ENCODE measurements at places on chromosomes 6 and 20.
A peak's percentile ranks its signal among the peaks of the same experiment; 100 is the strongest.

DNA sequence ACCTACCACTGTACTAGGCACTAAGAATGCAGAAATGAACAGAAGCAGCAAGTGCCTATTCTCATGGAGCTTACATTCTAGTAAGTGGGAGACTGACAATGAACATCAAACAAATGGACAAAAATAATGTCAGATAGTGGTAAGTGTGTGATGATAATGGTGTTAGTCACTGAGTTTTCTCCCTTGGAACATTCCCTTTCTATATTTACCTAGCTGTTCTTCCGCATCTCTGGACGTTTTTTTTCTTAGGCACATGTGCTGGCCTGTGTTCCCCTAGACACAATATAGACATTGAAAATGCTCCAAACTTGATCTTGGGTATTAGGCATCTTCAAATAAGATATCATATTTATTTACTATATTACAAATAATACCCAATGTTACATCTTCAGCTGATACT lies 218.1 kb upstream of the GJE1 start:
- DNase-seq: no peak

DNA sequence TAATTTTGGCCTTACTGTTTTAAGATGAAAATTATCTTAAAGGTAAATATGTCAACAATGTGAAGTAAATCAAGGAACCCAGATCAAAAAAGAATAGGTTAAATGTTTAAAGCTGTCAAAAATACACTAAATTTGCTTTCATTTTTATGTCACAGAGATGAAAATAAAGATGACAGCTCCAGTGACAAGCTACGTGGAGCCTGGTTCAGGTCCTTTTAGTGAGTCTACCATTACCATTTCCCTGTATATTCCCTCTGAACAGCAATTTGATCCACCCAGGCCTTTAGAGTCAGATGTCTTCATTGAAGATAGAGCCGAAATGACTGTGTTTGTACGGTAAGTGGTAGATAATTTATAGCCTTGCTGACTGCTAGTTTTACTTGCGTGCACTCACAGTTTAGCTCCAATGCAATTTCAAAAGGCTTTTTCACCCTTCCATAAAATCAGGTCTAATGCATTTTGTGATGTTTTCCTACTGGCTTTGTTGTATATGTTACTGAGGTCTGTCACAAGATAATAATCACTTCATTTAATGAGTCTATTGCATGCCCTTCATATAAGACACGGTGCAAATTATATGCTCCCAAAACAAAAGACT lies 1.9 kb downstream of the HEBP2 start:
- DNase-seq: no peak

GRCh38 chr20:49276961-49277785 lies 684 bp downstream of the ZNFX1 start:
- DNase-seq: peak; percentile 59

DNA sequence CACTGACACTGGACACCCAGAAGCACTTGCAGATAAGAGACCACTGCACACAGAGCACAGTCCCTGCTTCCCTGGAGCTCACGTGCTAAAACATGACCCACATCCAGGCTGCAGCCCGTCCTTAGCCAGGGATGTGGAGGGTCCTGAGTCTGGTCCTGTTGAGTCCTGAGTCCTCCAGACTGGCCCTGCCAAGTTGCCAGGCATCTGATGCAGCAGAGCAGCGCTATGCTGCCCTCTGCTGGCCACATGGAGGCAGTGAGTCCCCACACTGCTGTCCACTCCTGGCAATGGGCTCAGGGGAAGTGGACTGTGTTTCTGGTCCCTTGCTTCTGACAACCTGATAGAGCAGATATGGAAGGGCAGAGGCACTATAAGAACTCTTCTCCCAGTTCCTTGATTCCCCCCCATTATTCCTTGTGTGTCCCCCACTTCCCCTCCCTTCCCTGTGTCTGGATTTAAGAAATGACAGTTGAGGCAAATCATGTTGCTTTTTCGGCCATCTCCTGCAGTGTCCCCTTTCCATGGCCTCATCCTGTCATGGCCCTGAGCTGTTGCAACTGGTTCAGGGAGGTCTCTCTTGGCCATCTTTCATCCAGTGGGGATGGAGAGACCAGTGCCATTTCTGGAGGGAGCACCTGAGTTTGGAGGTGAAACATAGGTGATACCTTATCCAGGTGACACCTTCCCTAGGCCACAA lies 86.0 kb downstream of the DHX35 start:
- peak; percentile 68 for DNase-seq

- DNase-seq: no peak
Observed at GRCh38 chr6:115969207-115969929, 91.3 kb downstream of the FRK start.

DNA sequence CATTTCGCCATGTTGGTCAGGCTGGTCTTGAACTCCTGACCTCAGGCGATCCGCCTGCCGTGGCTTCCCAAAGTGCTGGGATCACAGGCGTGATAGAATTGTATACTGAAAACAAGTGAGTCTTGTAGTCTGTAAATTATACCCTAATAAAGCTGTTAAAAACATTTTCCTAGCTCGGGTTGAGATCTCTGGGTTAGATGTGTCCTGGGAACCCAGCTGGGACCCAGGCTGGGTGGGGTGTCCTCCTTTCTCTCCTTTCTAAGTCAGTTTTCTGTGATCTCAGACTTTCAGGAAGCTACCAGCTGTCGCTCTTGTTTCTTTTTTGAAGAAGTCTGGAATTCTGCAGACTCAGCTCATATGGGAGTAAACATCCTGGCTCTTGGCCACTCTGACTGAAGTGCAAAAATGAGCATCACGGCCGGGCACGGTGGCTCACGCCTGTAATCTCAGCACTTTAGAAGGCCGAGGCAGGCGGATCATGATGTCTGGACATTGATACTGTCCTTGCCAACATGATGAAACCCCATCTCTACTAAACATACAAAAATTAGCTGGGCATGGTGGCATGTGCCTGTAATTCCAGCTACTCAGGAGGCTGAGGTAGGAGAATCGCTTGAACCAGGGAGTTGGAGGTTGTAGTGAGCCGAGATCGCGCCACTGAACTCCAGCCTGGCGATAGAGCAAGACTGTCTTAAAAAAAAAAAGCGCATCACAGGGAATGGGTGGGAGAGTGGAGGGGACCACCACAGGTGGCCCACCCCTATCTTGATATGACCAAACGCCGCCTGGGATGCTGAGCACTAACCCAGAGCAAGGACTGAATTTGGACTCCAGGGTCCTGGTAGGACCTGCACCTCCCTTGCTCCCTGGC lies 9.9 kb upstream of the PCIF1 start:
- no peak for DNase-seq

DNA sequence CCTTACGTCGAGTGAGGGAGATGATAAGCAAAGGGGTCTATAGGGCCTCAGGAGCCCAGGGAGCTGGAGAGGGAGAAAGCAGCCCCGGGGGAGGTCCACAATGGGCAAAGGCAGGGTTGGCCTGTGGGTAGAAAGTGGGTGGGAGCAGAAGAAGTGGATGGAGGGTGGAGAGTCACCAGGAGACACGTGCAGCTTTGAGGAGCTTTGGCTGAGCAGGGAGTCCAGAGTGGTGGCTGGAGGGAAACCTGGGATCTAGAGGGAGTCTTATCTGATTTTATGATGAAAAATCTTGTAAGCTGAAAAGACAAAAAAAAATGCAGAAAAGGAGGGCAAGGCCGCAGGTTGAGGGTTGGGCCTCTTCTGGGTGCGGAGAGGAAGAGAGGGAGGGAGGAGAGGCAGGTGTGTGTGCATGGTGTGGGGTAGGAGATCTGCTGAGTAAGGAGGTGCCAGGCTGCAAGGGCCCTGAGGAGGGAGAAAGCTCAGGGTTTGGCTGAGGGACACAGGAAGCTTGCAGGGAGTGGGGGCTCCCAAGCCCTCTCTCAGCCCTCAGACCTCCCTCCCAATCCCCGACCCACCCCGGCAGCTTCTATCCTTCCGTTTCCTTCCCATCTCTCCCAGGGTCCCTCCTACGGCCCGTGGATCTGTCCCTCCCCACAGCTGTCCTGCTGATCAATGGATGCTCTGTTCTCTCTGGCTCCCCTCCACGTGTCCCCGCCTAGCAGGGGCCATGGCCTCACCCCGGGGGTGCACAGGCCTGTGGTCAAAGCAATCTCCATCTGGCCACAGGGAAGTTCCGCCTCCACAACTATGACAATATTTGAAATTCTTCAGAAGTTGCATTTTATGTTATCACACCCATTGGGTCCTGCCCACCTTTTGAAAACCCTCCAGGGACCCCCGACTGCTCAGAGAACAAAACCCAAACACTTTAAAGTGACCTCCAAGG lies 17.1 kb upstream of the BPI start:
- DNase-seq: no peak

DNA sequence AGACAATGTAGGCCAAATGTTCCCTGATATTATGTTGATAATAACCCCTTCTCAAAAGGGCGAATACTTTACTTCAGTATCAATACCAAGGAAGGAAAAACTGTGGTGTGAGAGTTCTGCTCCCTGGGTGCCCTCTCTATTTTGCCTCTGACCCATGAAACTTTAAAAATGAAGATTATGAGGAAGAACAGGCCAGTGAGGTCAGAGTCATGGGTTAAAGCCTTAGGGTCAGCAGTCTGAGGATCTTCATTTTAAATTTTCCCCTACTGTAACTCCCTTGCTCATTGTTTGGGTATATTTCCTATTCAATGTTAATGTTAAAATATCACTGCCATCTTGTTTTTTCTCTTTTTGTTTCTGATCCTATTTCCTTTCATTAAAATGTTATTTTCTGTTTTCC lies 47.9 kb downstream of the PRKN start:
- no peak for DNase-seq

GRCh38 chr6:159181914-159182313 lies 12.7 kb downstream of the FNDC1 start:
- DNase-seq: no peak

- DNase-seq: no peak
Observed at GRCh38 chr6:130065609-130066156, 47.3 kb downstream of the L3MBTL3 start.

DNA sequence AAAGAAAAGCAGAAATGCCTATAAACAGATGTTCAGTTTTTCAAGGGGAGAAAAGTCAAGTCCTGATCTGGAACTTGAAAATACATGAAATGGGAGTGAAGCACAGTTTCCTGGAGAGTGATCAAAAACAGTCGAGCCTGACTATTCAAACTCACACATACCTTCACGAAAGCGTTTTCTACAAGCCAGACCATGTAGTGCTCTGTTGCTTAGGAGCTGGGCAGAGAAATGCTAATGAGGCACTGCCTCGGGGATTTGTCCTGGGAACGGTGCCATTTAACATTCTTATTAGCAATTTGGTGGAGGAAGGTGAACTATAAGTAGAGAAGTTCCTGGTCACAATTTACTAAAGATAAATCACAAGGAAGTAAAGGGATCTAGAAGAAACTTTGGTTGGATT lies 5.9 kb downstream of the NHSL1 start:
- DNase-seq: no peak

DNA sequence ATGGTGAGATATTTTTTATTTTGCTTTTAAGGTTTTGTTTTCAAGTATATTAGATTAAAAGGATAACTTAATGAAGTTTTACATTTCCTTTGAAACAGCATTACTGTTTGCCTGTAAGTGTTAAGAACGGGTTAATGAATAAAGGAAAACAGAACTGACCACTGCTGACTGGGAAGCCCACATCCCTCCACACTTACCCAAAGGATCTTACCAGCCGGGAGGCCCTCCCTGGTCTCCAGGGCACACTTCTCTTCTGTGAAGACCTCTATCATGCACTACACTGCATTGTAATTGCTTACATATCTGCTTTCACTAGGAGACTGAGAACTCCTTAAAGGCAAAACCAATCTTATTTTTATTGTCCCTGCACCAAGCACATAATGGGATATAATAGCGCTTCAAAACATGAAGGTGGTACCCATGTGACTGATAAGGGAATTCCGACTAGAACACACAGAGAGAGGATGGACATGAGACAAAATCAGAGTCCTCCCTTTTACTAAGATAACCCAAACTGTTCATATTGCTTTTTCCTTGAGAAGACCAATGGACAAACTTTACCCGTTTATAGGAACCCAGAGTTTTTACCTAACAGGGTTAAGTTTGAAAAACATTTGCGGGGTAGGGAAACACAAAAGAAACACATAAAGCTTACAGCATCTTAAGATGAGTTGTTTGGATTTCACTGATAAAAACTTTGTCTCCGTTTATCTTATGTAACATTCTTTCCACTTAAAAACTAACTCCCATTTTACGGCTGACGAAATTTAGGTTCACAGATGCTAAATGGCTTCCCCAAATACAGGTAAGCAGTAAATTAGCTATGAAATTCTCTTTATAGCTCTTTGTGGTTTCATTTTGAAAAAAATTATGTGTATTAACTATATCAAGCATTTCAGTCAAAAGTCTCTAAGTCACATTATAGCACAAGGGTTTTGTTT lies 8.7 kb downstream of the EZR start:
- DNase-seq: no peak

GRCh38 chr6:140663094-140663493 lies 1288.6 kb upstream of the CITED2 start:
- DNase-seq: no peak

GRCh38 chr6:21438237-21438985 lies 155.1 kb upstream of the SOX4 start:
- peak; percentile 3 for DNase-seq

DNA sequence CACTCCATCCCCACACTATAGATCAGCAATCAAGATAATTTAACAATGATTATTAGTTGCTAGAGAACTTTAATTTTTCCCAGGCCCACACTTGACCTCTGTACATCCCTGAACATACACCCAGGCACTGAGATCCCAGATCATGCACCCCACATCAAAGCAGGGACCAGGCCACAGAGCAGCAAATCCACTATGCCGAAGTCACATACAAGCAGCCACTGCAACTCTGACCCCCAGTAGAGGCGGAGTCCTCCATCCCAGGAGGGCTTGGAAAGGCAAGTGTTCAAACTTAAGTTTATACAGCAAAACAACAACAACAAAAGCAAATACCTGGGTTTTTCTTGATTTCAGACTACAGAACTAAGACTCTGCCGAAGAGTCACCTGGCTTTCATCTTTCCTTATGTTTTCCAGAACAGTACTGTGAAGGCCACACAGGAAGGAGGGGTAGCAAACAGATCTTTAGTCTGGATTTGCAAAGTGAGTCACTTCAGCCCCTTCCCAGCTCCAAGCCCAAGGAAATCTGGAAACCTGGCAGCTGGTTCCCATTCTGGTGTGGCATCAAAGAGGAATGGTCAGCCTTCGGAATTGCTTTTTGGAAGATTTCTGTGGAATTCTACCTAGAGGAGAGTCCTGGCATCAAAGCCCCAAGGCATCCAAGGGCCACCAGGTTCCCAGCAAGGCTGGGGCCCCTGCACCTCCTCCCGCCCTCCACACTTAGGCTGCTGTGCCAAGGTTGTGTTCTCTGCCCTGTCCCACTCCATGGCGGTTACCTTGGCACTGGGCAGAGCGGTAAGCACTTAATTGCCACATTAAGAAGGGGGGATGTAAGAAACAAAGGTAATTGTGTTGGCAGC lies 7.3 kb downstream of the JAG1 start:
- no peak for DNase-seq

GRCh38 chr6:113558431-113558830 lies 298.7 kb upstream of the MARCKS start:
- DNase-seq: no peak

GRCh38 chr6:4797587-4797986 lies 21.4 kb downstream of the CDYL start:
- DNase-seq: no peak

Measured in stimulated activated CD4-positive, alpha-beta T cell treated with anti-CD3 and anti-CD28 coated beads, Interleukin-4, amount 100 ng/mL, for 48 hours (primary cell).